NCI-H187 treated with DMSO at 0.1 percent for 48 hours (cell line): ENCODE measurements at places on chromosomes 2 and 18.

DNA sequence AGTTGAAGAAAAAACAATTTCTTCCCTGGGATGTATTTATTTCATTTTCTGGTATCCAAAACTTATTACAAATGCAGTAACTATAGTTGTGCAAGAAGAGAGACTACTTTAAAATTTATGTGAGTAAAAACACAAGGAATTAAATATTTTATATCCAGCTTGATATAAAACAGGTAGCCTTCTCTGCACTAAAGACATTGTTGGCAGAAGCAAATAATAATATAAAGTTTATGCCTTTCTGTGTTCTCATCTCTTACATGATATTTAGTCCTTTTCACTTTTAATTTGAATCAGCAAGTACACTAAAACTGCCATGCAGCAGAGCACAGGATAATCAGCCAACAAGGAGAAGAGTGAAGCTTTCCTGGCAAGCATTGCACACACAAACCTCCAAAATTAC, 352.7 kb downstream of the ARL6IP6 start:
- no peak for DNase-seq

DNA sequence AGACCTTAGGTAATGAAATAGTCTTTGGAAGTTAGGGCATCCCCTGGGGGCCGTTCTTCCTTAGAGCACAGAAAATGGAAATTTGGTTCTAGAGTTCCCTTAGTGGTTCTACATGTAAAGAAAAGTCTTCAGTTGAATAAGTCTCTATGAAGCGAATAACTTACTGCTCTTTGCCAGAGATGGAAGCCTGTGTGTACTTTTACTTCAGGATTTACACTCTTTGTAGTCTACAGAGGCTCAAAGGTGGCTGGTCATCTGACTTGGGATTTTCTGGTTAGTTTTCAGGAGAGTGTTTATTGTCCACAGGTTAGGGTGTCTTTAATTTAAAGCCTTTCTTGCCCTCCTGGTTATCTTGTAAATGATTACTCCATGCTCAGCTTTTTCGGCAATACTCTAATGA, 210.6 kb downstream of the ZNF521 start:
- DNase-seq: no peak

- DNase-seq: no peak
Measured at GRCh38 chr2:159616286-159616701, at the start of gene BAZ2B. TSS of gene BAZ2B (minus strand) at chr2:159616548. CDS start at chr2:159478719, 137,829 bp downstream.

GRCh38 chr2:85791704-85792565, 38.1 kb downstream of the ATOH8 start:
- DNase-seq: no peak

DNA sequence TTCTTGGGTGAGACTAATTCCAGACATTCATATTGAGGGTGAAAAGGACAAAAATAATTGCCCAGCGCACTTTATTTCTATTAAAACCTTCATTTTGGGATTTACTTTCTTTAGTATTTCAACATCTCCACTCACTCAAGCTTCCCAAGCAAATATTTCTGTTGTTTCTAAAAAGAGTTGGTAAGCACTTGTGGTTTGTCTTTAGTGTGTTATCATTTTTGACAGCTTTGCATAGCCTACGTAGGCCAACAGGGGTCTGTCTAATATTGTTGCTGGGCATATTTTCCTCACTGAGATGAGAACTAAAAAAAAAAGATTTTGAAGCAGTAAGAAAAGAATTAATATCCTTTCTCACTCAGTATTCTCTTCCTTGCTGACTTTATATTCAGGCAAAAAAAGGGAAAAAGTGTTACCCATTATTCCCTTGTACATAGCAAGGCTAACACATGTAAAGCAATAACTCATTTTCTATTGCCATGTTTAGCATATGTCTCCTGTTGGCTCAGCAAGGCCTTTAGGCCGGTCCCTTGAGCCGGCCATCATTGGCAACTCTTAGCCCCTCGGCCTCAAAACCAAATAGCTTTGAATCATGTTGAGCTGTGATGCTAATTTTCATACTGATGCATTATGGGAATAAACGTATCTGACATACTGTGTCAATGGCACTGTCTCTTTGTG, 494.2 kb downstream of the ARHGAP15 start:
- DNase-seq: no peak

- DNase-seq: no peak
Measured at GRCh38 chr2:88733155-88733902, 41.9 kb downstream of the RPIA start.

DNA sequence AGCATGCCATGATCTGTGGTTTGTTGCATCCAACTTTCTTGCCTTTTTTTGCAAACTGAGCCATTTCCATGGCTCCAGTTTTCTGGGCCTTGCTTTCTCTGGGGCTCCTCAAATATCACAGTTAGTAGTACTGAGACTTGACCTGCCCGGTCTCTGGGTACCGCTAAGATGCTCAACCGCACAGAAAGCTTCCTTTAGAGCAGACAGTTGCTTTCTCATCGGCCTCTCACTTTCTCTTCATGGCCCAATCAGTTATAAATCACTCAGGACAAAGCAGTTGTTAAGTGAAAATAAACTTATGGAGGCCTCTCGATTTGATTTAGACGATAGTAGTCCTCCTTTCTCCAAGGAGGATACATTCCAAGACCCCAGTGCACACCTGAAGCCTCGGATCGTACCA, 141.2 kb upstream of the ASB18 start:
- DNase-seq: no peak

DNA sequence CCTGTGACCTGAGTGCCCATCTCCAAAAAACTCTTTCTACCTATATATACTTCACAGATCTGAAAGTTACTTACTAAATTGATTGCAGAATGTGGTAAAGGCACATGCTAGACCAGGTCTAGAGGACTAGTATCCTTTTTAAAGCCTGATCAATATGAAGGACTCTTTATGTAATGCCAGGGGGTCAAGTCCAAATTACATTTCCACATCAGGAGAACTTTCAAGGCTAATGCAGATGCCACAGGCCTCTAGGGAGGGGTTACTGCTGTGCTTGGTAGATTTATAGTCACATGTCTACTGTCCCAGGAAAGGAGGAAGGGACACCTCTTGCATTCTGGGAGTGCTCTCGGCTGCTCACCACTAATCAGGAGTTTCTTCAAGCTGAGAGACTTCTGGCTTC, 118.4 kb upstream of the NOSTRIN start:
- DNase-seq: no peak

DNA sequence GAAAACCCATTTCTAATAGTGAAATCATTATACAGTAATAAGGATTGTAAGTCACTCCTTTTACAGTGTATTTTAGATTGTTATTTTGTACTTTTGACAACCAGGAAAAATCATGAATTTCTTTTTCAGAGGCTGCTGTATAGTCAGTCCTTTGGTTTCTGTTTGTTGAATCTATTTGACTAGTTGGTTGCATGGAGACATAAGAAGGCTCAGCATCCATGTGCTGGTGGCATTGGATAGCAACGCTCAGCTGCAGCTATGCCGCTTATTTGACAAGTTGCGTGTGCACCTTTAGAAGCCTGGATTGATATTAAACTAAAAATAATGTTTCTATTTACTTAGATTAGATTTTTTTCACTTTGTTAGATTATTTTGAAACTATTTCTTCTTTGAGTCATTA, 254.1 kb upstream of the SYT4 start:
- no peak for DNase-seq

- DNase-seq: no peak
Measured at GRCh38 chr18:55343396-55344073, 244.5 kb downstream of the TCF4 start.

DNA sequence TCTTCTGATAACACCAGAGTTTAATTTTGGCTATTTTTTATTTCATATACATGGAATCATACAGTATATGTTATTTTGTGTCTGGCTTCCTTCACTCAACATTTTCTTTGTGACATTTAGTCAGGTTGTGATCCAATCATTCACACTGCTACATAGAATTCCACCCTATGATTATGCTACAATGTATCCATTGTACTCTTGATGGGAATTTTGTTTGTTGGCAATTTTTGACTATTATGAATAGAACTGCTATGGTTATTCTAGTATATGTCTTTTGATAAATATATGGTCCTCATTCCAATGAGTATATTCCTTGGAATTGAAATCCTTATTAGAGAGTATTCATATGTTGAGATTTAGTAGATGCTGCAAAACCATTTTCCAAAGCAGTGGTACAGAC, 936.4 kb upstream of the CHAC2 start:
- DNase-seq: no peak

DNA sequence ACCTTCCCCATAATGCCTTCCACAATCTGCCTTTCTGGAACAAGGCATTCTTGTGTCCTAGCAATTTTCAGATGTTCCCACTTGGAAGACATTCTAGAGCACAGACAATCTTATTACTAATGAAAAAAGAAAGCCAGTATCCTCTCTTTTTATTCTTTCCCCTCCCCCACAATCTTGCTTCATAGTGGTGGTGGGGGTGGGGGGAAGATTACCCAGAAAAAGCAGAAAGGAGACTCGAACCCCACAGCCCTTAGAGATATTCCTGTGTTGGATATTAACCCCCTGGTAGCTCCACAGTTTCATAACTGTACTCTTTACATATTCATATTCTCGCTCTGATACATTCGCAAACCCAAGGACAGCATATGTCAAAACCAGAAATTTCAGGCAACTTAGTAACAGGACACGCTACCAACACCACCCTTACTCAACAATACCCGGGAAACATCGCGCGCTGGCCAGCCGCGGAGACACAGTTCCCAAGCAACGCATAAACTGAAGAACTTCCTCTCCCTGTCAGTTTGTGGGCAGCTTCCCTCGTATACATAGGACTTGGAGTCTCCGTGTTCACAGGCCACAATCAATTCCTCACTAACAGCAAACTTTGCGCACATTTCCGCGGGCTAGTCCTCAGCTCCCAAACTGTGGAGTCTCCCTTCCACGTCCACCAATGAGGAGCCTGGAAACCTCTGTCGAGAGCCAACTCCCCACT, 793 bp downstream of the NR4A2 start:
- DNase-seq: no peak

DNA sequence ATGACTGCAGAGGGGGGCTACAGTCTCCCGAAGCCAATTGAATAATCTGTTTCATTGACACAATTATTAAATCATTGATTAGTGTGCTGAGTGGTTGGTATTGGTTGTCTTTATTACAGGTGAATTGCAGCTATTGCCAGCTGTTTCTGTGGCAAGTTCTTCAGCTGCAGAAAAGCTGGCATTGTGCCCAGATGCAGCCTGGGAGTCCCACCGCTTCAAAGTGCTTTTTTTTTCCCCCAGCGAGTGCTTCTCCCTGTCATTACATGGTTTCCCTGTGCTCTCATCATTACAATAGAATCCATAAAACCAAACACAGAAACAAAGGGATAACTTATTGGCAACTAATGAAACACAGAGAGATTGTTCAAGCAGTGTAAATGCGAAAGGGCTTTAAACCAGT, 164.7 kb downstream of the GRB14 start:
- peak; percentile 35 for DNase-seq

- no peak for DNase-seq
Measured at GRCh38 chr2:23571085-23571484, 186.1 kb downstream of the KLHL29 start.

DNA sequence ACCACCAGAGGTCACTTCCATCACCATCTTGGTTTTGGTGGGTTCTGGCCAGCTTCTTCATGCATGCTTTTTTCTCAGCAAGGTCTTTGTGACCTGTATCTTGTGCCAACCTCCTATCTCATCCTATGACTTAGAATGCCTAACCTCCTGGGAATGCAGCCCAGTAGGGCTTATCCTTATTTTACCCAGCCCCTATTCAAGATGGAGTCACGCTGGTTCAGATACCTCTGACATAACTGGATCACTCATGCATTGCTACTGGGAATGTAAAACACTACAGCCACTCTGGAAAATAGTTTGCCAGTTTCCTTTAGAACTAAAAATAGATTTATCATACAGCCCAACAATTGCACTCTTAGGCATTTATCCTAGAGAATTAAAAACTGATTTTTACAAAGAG, 219.2 kb downstream of the IRS1 start:
- DNase-seq: no peak

DNA sequence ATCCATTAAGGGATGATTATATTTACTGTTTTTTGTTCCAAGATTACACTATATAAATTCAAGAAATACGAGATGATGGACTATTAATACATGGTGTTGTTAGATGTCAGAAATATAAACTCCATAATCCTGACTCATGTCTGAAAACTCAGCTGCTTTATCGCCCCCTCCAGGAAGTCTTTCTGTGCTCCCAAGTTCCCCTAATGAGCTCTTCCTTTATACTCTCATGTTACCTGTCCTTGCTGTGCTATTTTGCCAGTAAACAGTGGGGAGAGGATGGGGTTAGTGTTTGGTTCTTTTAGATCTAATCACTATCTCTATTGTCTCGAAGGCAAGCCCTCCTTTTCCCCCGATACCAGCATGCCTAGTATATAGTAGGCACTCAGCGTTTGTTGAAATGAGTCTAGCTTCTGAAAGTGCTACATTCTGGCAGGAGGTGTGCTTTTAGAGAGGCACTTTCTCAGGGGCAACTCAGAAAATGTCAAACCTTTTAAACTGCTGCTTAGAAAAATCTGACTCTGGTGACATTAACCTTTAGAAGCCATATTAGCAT, 21.4 kb upstream of the BARD1 start:
- DNase-seq: no peak

- DNase-seq: no peak
Measured at GRCh38 chr18:6406910-6407470, 7.7 kb downstream of the L3MBTL4 start.
